ENCODE measurements at places on chromosomes 6 and 20.

DNA sequence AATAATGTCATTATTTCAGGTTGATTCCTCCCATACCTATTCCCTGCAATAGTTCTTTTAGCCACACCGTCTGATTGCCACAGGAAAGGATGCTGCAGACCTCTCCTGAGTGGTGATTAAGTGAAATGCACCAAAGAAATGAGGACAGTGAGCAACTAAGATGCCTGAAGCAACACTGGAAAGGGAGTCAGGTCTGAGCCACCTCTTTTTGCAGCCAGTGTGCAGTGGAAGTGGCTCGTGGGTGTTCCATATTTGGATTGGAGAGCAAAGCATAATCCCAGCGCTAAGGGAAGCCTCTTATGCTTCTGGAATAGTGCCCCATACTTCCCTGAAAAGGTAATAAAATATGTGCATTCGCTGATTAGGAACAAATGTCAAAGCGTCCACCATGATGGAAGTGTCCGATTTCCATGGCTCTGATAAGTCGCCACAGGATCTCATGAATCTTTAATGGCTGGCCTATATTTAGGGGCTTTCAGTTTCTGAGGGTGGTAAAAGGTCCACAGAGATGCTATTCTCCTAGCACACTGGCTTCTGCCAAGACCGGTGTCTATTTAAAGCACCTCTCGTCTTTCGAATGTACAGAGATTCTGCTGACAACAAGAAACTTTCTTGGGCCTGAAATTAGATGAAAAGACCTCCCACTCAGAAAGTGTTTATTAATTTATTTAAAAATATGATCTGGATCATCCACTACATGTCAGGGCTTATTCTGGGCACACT is 253.9 kb downstream of the SLC24A3 start:
- DNase-seq, result no peak

- DNase-seq, result no peak
These were observed 375.1 kb downstream of the BTBD9 start for GRCh38 chr6:38264605-38265004.

GRCh38 chr20:38610521-38610920 is 8.9 kb downstream of the ARHGAP40 start:
- no peak for DNase-seq

DNA sequence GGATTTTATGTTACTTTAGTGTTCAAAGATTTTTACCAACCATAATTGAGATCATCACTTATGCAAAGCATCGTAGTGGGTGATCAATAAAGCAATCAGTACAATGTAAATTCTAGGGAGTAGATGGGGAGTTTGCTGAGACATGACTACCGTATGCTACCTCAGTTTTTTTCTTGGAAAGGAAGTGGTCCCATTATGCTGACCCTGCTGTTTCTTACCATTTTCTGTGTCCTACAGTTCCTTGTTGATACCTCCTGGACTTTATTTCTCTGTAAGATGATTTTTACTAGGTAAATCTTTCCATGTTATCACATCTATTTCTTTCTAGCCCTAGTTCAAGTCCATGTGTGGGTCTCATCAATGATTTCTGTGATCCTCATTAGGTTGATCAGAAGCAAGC is 19.3 kb upstream of the NKAIN2 start:
- no peak for DNase-seq

GRCh38 chr6:52712136-52712535 is 41.2 kb downstream of the TMEM14A start:
- no peak for DNase-seq

All from GM04504 (cell line).